ENCODE measurements at places on chromosomes 13 and 19.

DNA sequence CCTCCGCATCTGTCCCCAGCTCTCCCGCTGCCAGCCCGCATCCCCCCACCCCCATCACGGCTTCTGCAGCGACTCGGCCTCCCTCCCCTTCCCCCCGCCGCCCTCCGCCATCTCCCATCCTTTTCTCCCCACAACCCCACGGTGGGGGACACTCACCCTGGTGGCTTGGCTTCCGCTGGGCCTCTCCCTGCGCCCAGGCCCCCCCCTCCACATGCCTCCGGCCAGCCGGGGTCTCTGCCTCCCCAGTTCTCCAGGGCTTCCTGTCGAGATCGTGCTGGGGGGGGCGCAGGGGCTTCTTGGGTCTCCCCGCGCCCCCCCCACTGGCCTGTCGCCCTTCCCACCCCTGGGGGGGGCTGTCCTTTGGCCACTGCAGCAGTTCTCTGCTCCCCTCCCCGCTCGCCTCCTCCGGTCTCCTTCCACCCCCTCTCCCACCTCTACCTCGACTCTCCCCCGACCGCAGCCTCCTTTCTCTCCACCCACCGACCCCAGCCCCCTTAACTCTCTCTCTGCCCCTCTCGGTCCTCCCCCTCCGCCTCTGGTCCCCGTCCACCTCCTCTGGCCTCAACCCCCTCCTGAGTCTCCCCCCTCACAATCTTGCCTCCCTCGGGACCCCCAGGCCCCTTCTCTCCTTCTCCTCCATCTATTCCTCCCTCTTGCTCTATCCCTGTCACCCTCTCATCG is 17.1 kb downstream of the LRRC4B start:
- no peak for DNase-seq

DNA sequence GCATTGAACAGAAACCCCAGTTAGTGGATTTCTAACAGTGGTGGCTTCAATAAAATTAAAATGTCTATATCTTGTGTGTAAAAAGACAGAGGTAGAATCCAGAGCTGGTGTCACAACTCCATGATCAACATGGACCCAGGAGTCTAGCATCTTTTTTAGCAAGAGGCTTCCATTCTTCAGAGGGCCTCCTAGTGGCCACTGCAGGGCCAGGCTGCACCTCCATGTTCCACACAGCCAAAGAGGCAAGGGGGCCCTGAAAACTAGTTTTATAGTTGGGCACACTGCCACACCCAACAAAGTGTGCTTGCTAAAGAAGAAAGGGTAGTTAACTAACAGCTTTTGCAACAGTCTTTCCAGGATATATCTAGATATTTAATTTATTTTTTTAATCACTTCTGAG is 12.9 kb downstream of the N4BP2L1 start:
- DNase-seq: no peak

DNA sequence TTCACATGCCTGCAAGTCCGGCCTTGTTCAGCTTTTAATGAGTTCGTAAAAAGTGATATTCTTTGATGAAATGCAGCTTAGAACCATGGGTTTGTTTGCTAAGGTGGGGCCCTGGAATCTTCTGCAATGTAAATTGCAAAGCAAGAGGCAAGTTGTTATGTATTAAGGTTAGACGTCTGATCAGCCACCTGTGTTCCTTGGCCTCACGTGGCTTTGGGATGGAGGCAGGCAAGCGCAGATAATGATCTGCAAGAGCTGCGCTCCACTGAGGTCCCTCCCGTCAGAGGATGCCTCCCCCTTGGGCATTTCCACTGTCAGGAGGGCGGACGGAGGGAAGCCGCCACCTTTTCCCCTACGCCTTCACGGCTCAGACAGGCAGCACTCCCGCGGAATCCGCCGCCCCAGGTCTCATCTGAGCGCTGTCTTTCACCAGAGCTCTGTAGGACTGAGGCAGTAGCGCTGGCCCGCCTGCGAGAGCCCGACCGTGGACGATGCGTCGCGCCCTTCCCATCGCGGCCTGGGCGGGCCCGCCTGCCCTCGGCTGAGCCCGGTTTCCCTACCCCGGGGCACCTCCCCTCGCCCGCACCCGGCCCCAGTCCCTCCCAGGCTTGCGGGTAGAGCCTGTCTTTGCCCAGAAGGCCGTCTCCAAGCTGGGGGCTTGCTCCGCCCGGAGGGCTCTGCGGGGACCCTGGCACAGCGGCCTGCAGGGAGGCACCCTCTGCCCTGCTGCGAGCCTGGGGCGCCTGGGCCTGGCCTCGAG is 110.9 kb downstream of the CRYL1 start:
- DNase-seq: no peak

GRCh38 chr13:41075034-41075433 is 13.7 kb downstream of the WBP4 start:
- peak; percentile 20 for DNase-seq

- no peak for DNase-seq
Observed at GRCh38 chr19:45218426-45218825, 26.8 kb downstream of the EXOC3L2 start.

GRCh38 chr19:7200736-7201135 is 93.5 kb downstream of the INSR start:
- DNase-seq: no peak

- DNase-seq: no peak
Observed at GRCh38 chr19:46351241-46352041, 4.6 kb downstream of the PPP5C start.

DNA sequence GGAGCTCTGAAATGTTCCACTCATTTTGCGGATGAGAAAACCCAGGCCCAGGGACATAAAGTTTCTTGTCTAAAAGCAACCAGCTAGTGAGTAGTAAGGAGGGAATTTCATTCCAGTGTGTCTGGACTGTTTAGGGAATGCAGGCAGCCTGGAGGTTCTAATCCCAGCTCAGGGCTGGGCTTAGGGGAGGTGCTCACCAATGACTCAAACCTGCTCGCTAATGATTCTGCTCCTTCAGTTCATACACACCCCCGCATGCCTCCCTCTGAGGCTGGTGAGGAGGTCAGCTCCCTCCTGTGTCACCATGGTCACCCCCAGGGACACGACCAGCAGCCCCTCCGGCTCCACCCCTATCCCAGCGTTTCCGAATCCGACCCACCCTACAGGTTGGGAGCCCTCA is 34.6 kb downstream of the CYP4F2 start:
- DNase-seq: no peak

GRCh38 chr13:29254626-29255370 is 340.7 kb downstream of the SLC7A1 start:
- no peak for DNase-seq

- DNase-seq: no peak
Observed at GRCh38 chr19:460877-461720, at the start of gene SHC2. SHC2 (minus strand) TSS chr19:461033; CDS start chr19:460996, 37 bp downstream.

- DNase-seq: no peak
Observed at GRCh38 chr19:3370214-3370720, 3.9 kb downstream of the NFIC start.

DNA sequence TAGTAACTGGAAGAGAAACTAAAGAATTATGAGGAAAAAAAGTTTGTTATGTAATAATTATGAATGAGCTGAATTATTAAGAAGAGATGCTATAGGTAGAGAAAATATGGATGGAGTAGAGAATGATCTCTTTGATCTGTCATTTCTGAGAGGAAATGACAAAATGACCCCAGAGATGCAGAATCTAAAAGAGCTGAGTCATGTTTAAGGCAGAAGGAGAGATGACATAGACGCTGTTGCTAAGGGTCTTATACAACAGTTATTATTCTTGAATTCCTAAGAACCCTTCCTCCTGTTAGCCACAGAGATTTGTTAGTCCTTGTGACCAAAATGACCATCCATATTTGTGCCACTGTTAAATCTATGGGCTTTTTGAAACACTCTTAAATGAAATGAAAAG is 58.3 kb upstream of the FREM2 start:
- no peak for DNase-seq

GRCh38 chr13:51643105-51643881 is 59.0 kb downstream of the WDFY2 start:
- no peak for DNase-seq

DNA sequence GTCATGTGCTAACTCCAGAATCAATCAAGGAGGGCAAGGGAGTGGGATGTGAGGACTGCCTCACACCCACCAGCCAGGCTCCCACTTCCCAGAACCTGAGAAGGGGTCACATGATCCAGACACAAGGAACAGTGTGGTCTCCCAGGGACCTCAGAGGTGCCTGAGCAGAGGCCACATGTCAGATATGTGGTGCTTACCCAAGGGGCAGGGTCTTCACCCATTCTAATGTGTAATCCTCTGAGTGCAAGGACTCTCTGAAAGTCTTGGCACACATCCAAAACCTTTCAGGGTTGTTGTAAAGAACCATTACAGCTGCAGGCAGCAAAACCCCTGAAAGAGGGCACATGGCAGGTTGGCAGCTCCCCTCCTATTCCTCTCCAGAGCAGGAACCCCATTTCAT is 656.6 kb downstream of the UQCRFS1 start:
- no peak for DNase-seq

DNA sequence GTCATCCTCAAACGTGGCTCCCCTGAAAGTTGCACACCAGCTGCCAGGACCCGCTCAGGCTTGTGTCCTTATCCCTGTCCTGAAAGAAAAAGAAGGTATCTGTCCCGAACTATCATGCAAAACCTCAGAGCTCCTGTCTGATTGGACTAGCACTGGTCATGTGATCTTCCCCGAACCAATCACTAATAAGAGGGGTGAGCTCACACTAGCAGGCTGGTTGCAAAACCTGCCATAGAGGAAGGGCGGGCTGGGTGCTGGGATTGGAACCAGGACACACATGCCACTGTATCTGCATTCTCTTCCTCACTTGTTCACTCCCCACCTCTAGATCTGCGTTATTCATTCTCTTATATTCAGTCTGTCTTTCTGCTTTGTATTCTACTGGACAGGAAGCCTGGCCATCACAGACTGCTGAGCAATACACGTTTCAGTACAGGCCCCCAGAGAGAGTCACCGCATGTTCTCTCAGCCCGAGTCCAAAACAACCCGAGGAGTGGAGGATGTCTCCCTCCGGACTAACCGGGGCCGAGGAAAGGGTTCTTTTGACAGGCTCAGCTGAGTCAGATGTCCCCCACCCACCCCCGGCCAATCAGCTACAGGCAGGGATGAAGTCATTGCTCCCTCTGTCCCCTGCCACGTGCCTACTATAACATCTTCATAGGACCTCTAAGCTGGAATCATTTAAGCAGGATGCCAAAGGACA is 97.7 kb downstream of the SIPA1L3 start:
- DNase-seq: no peak

- no peak for DNase-seq
Observed at GRCh38 chr19:57376151-57376550, 12.8 kb downstream of the TRAPPC2B start.

- peak; percentile 23 for DNase-seq
Observed at GRCh38 chr19:10871711-10872545, 575 bp downstream of the CARM1 start.

GRCh38 chr19:275958-276646 is 15.1 kb downstream of the PLPP2 start:
- DNase-seq: no peak

- no peak for DNase-seq
Observed at GRCh38 chr19:35596366-35596999, 10.5 kb downstream of the PMIS2 start.

GRCh38 chr13:101554420-101555125 is 102.1 kb downstream of the ITGBL1 start:
- no peak for DNase-seq

DNA sequence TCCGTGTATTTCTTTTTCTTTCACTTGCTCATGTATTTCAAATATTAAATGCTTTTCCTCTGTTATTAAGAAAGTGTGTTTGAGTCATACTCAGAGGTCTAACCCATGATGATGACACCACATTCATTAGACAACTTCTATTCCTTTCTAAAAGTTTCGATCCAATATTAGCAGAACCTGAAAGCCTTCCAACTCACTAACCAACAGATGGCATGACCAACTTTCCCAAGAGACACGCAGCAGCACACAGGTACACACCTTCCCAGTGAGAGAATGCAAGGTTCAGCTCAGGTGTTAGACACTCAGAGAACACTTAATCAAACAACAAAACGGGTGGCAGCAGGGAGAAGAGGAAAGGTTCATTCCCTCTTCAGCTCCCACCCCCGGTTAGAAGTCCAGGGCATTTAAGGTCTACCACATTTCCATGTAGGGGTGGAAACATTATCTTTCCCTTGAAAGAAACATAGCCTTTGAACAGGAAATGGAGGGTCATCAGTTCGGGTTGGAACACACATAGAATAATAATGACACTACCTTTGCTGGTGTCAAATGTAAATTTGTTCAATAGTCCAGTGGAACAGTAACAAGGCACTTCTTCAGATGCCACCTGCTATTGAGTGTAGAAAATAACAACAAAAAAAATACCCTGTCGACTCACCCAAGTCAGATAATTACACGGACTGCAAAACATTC is 404.2 kb downstream of the COG6 start:
- no peak for DNase-seq

GRCh38 chr13:45331692-45332035 is 9.3 kb downstream of the TPT1 start:
- DNase-seq: no peak

DNA sequence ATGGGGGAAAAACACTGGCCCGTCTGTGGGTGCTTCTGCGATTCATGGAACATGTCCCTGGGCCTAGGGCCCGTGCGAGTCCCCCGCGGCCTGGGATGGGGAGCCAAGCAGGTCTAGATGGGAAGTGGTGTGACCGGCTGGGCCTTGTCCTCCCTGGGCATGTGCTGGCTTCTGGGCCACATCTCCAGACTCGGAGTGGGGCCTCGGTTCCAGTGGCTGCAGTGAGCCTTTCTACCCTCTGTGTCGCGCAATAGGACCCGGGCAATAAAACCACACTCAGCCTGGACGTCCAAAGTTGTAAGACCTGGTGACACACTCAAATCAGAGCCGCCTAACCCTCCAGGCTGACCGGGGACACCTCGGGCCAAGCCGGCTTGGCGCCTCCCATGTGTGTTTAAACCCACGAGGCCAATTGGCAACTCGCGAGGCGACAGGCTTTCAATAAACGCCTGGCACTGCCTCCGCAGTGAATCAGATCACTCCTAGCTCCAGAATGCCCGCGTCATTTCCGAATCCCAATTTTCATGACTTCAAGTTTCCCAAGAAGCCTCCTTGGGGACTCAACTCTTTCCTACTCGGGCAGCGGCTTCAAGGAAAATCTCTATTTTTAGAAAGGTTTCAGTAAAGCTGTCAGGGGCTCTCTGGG is 57.3 kb downstream of the KLF2 start:
- no peak for DNase-seq

- no peak for DNase-seq
Observed at GRCh38 chr19:756821-757688, 6.1 kb downstream of the MISP start.

DNA sequence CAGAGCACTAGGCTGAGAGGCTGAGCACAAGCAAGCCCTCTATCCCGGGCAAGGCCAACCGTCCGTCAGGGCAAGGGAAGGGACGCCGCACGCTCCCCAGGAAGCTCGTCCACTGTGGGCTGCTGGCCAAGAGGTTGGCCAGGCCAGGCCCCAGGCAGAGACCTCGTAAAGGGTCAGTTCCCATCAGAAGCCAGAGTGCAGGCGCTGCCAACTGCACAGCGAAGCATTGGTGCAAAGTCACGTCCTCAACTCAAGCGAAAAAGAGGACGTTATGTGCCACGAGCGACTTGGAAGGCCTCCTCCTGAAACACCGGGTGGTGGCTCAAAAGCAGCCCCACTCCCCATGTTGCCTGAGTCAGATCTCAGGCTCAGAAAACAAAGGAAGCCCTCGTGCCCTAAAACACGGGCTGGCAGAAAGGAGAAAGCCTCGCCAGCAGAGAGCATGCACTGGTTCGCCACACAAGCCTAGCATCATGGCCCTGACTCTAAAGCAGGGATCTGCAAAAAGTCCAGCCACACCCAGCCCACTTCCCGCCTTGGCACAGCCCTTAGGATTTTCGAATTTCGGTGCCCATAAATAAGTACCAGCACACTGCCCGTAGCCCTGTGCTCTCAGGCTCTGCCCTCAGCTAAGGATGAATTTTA is 4.7 kb downstream of the AKAP8 start:
- DNase-seq: no peak

Measured in activated gamma-delta T cell treated with Interleukin-2 at 50 U/mL for 16 hours (primary cell).